ENCODE measurements at places on chromosomes 5 and 9.

DNA sequence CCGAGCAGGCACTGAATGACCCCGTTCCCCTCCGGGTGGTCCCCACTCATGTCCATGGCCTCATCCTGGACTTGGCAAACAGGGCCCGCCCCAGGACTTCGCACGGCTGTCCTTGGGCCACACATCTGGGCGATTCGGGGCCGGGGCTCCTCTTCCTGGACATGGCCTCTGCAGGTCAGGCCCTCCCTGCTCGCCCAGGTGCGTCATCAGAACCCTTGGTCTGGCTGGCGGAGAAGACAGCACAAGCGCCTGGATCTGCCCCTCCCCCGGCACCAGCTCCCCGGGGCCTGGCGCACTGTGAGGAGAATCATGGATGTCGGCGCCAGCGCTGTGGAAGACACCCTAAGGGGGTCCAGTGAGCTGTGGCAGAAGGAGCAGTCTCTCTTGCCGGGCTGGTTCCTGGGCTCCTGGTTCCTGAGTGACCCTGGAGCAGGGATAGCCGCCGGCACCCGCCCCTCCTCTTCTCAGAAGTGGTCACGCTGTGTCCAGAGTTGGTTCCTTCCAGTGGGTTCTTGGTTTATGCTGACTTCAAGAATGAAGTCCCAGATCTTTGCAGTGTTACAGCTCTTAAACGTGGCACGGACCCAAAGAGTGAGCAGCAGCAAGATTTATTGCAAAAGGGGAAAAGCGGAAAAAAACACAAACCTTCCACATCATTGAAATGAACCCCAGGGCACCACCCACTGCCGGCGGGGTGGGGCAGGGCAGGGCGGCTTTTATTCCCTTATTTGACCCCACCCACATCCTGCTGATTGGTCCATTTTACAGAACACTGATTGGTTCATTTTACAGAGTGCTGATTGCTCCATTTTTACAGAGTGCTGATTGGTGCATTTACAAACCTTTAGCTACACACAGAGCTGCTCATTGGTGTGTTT is 25.9 kb upstream of the SLC12A7 start:
- DNase-seq = no peak

DNA sequence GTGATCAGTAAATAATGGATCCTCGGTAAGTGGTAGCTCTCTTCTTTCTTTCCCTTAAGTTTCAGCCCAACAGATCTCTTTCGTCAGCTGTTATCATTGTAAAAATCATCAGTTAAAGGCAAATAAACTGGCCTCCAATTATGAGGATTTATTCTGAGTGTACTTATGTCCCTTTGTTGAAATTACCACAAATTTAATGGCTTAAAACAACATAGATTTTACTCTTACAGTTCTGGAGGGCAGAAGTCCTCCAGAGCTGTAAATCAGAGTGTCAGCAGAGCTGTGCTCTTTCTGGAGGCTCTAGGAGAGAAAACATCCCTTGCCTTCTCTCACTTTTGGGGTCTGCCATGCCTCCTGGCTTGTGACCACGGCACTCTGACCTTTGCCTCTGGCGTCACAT is 104.6 kb downstream of the INSYN2B start:
- no peak for DNase-seq

- no peak for DNase-seq
Measured at GRCh38 chr5:173507171-173507570, 109.3 kb downstream of the BOD1 start.

DNA sequence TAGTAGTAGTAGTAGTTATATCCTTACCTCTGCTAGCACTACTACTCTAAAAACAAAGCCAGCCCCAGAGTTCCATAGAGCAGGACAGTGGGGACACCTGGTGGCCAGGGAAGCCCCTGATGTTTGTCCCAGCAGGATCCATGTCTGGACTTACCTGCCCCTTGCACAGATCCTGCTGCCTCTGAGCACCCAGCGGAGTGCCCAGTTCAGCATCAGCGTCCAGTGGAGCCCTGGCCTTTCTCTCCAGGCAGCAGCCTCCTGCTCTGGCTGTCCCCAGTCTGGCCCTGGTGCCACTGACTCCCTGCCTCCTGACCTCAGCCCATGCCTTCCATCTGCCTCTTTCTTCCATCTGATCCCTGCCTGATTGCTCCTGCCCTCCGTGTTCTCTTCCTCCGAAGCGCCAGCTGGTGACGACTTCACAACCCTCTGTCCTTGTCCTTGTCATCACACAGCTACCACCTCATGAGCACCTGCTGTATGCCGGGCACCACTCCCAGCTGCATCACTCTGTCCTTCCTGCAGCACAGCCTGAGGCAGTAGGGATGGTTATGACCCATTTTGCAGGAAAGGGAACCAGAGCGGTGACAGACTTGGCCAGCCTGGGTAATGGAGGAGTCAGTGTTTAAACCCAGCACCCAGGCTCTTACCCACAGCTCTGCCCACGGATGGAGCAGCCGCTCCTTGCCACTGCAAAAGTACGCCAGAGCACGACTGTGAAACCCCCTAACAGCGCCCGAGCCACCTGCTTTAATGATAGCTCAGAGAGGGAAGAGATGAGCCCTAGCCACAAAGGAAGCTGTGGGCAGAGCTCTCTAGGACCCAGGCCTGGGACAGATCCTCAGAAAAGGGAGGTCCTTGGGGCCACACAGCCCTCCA is 11.5 kb downstream of the SARDH start:
- peak; percentile 67 for DNase-seq

DNA sequence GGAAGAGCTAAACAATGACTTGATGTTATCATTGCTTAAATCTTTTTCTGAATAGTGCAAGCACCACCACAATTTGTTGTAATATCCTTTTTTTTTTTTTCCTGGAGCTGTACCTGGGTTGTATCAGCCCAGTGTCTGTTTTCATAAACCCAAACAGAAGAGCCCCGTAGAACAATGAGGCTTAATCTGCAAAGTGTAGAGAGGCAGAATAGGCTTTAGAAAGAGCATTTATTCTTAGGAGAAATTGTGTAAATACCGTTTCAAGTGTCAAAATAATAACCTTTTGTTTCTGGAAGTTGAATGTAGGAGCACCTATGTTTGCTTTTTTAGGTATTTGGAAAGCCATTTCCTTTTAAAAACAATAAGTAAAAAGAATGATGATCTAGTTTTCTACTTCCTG is 26.4 kb downstream of the RGS7BP start:
- DNase-seq = peak; percentile 2

- DNase-seq = no peak
Measured at GRCh38 chr5:79333852-79334557, 98.1 kb downstream of the JMY start.

DNA sequence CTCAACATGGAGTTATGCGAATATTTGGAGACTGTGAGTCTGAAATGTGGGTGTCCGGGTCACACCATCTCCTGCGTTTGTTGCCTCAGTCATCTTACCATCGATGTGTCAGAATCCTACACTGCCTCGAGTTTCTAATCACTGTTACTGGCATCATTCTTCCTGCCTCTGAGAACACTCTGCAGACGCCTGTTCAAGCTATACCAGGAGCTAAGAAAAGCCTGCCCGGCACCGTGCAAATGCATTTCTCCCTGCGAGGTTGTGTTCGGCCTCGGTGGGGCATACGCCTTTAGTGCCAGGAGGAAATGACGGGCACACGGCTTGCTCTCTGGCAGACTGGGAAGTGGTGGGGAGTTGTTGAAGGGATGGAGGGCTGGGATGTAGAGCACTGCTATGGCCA is 31.2 kb upstream of the SLC25A51 start:
- no peak for DNase-seq

DNA sequence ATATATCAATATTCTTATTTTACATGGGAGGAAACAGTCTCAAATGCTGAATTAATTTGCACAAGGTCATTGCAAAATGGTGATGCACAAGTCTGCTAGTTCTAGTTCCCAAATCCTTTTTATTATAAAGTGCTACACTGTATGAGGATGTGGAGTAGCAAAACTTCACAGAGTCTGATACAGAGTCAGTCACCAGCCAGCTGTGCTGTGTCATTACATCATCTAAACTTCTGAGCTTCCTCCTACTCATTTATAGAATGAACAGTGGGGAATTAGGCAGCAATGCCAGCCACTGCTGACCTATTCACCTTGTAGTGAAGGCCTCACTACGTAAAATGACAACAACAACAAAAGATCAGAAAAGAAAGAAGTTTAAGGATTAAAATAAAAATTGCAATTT is 357.8 kb downstream of the TMEM167A start:
- DNase-seq = no peak

DNA sequence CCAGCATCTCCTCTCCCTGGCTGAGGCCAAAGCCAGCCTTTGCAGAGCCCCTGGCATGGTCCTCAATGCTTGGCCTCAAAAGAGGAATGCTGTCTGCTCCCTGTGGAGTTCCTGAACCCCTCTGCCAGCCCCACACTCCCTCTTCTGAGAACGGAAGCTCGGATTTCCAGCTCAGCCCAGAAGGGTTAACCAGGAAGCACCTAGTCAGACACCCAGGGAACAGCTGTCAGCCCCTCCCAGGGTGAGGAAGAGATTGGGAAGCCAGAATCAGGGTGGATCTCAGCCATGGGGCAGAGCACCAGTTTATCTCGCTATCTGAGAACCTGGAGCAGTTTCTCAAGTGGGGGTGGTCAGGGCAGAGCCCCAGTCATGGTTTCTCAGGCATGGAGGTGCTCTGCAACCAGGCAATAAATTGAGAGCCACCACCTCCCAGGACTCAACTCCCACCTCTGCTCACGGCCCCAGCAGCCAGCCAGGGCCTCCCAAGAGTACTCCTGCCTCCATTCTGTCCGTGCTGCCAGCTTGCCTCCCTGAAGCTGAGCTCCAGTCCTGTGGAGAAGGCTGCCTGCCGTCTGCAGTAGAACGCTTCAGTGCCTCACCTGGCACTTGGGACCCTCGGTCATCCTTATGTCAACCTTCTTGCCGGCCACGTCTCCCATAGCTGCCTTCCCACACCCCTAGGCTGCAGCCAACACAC is 7.6 kb downstream of the FOXE1 start:
- no peak for DNase-seq

DNA sequence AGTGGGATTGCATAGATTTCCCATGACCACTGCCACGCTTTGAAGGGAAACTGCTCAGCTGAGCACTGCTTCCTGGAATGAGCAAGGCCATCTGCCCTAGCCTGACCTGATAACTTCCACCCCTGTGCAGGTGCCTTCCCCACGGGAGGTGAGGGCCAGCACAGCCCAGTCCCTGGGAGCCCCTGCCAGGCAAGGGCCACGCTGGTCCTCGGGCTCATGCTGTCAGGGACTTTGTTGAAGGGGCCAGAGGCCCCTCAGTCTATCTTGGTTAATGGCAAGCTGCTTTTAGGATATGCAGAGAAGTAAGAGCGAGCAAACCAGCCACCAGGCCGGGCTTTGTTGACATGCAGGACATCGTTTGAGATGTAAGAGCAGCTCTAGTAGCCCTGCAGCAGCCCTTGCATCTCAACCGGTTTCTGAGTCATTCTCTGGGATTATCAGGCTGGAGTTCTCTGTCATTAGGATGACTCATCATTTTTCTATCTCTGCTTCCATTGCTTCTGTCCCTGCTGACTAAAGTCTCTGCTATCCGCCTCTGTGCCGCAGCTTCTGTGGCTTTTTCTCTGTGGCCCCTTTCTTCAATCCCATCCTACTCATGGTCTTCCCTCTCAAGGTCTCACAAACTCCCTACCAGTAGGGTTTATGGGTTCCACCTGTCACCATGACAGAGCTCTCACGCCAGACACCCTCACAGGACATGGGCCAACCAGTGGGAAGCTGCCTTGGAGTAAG is 30.6 kb upstream of the IQGAP2 start:
- DNase-seq = no peak
